ENCODE measurements at places on chromosomes 6 and 20.
A peak's percentile ranks its signal among the peaks of the same experiment; 100 is the strongest.

DNA sequence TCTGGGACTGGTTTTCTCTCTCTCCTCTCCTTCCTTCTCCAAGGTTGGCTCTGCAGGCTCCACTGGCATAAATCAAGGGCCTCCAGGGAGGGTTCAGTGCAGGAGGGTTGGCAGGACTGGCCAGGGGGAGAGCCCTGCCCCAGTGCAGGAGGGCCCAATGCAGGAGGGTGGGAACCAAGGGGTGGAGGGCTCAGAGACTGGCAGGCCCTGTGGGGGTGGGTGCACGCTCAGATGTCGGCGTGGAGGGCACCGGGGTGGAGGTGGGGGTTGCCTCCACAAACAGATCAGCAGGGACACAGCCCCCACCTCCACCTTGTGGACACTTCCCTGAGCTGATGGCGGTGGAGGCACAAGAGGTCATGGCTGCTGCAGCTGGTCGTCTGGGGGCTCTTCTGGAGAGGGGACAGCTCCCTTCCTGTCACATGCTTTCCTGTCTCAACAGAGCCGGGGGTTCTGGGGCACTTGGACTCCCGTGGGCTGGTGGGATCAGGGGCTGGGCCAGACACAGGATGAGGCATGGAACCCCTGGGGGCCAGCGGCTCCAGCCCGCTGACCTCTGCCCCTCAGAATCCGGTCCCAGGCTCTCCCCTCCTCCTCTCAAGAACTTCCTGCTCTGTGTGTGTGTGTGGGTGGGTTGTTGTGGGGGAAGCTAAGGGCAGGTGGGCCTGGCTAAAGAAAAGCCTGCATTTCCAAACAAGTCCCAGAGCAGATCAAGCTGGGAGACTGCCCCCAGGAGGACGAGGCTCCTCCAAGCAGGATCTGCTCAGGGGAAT lies 2.7 kb upstream of the ABHD16B start:
- DNase-seq, result peak; percentile 42

- no peak for DNase-seq
Measured at GRCh38 chr20:57216669-57217068, 49.8 kb downstream of the BMP7 start.

DNA sequence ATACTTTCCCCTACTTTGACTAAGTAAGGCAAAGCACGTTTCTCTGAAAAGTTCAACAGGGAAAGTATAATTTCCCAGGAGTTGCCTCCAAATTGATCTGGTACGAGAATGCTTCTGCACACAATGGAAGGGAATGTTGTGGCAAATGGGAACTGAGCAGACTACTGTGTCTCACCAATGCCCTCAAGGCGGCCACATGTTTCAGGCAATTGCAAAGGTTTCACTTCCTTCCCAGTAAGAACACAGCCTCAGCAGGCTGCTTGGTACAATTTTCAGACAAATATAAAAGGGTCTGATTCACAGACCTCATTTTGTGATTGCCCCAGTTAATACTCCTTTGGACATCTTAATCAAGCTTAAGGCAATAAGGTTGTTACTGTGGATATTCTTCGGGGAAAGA lies 71.2 kb downstream of the KIAA0319 start:
- no peak for DNase-seq

DNA sequence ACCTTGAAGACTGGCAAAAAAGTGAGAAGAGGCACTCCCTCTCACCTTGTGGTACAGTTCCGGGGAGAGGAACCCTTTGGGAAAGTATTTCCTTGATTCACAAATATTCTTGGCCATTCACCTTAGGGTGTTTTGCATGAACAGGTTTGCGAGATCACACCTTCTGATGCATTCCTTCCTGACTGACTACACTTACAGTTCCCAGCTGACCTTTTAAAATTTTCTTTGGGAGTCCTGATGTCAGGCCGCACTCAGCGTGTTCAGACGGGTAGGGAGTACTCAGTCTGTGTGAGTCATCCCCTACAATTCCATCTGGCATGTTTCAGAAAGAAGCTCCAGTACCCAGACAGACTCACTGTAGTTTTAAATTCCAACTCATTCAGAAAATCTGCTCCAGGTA lies 1.7 kb downstream of the ADGRF4 start:
- DNase-seq, result no peak

GRCh38 chr6:157806131-157806855 lies 16.8 kb upstream of the SNX9 start:
- DNase-seq, result no peak

All from small intestine (tissue), 16 donors.